Stimulated activated CD8-positive, alpha-beta memory T cell treated with anti-CD3 and anti-CD28 coated beads, Interleukin-4, amount 100 ng/mL, for 1 hour (primary cell): ENCODE measurements at places on chromosomes 7 and 10.

DNA sequence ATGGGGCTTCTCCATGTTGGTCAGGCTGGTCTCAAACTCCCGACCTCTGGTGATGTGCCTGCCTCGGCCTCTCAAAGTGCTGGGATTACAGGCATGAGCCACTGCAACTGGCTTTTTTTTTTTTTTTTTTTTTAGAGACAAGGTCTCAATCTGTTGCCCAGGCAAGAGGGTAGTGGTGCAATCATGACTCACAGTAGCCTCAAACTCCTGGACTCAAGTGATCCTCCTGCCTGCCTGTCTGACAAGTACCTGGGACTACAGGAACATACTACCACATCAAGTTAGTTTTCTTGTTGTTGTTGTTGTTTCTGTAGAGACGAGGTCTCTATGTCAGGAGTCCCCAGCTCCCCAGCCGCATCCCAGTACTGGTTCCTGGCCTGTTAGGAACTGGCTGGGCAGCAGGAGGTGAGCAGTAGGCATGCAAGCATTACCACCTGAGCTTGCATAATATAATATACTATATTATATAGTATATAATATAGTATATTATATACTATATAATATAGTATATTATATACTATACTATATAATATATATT lies 55.7 kb downstream of the TPK1 start:
- no peak for DNase-seq

GRCh38 chr10:70441161-70441894 lies at the start of gene NODAL:
Gene NODAL (minus strand): TSS chr10:70441681. CDS start chr10:70441667, 14 bp downstream.
- no peak for DNase-seq

GRCh38 chr10:124149189-124150042 lies 56.0 kb upstream of the CHST15 start:
- DNase-seq, result no peak

DNA sequence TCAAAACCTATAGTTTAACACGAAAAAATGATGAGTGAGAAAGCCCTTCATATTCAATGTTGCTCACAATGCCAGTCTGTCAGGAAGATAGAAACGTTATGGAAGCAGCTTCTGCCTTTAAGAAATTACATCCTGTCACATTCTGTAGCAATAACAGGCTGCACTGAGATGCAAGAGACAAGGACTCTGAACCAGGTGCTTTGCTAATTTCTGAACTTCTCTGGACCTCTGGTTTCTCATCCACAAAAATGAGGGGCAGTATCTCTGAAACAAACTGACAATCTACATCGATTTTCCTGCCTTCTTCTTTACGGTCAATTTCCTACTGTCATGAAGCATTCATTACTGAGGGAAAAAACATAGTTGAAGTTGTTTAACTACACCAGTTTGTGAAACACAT lies 234.0 kb downstream of the SNX13 start:
- DNase-seq, result no peak

DNA sequence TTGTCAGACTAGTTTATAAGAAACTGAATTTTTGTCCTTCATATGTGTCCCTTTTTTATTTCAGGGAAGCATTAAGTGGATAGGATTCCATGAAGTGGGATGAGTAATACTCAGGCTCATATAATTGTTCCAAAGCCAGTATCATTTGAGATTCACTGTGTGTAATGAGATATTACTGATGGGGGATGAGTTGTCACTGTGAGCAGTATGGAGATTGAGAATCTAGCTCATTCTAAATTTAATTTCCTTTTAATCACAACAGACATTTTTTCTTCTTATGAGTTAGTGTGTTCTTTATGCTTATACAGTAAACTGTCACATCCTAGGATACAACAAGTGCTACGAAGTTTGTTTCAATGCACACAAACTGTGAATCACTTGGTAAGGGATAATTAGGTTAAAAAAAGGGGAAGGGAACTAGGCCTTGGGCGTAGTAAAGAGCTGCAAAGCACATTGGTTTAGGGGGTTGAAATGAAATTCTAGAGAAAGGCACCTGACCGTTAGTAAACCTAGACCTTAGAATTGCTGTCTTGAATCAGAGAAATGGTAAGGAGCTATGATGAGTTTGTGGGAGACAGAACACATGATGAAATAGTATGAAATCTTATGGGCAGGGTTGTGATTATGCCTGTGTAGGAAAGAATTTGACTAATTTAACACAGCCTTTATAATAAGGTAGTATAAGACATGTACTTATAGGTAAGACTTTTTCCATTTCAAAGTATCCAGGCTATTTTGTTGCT lies 153.4 kb downstream of the MLLT10 start:
- no peak for DNase-seq

DNA sequence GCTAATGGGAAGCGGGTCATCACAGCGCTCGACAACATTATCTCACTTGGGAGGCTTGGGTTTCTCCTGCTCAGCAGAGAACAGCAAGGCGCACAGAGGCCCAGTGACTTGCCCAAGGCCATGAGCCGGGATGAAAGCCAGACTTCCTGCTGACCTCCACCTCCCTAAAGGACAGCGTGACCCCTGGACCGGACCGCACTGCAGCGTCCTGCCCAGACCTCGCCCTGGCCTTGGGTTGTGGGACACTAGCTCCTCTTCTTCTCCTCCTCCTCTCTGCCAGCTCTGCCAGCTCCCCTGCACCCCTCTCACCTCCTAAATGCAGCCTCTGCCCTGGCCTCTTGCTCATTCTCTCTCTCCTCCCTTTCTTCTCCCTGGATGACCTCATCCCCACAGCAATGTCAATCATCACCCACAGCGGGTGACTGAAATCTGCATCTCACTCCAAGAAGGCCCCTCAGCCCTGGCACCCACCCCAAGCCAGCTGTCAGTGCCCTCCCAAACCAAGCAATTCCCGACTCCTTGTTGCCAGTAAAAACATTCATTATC lies 19.4 kb downstream of the SPOCK2 start:
- DNase-seq, result no peak

DNA sequence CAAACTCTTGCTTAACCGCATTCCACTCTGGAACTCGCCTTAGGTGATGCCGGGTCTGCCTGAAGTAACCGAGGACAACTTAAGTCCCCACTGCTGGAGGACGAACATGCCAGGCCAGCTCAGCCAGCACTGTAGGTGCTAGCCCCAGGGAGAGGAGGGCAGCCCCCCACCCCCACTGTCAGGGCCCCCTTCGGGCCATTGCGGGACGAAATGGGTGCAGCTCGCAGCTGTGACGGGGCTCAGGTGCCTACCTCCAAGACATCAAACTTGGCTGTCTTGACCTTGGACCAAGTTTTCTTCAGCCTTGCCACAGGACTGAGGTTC lies 60.4 kb downstream of the CSGALNACT2 start:
- no peak for DNase-seq

GRCh38 chr10:115956225-115957011 lies 316.6 kb downstream of the GFRA1 start:
- no peak for DNase-seq

DNA sequence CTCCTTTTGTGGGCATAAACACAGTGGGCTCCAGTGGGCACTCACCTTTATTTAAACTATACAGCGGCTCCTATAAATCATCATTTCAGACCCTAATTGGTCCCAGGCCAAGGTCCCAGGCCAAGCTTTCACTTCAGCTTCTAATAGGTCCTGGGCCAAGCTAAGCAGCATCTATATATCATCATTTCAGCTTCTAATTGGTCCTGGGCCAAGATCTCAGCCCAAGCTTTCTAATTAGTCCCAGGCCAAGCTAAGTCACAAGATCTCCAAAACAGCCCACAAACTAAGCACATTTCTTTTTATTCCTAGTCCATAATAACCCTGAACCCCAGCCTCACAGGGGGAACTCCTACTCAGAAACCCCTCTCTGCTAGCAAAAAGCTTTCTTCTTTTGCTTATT lies 47.1 kb downstream of the ZNF680 start:
- no peak for DNase-seq

DNA sequence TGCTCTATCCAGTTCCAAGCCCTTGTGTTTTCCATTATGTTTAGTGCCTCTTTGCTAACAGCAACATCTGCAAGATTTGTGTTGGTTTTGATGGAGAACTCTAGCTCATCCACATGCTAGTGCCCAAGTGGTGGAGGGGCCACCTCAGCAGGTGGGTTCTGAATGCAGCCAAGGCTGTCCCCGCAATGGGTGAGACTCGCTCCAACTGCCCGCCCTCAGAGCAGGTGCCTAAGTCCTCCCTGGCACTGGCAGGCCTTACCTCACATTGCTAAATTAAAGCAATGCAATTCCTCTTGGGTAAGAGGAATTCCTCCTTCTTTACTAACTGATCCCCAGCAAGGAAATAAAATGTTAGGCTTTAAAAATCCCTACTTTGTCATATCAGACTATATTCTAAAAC lies 146.8 kb downstream of the ADCY1 start:
- no peak for DNase-seq

GRCh38 chr10:42782446-42783180 lies at the start of gene BMS1:
Gene BMS1 (plus strand): TSS chr10:42782795. CDS start chr10:42784395, 1,600 bp downstream.
- peak; percentile 63 for DNase-seq

DNA sequence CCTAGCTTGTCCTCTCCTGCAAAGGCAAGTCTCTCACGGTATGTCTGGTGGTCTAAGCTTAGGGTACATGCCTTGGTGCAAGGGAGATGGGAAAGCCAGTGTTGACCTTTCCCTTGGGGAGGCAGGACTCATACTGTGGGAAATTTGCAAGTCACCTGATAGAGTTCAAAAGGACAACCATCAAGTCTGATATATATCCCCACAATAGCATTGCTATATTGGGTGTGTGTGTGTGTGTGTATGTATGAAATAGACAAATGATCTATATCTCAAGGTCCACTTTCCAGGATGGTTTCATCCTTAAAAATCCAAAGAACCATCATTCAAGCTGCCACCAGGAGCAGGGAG lies 12.2 kb upstream of the FFAR4 start:
- no peak for DNase-seq

DNA sequence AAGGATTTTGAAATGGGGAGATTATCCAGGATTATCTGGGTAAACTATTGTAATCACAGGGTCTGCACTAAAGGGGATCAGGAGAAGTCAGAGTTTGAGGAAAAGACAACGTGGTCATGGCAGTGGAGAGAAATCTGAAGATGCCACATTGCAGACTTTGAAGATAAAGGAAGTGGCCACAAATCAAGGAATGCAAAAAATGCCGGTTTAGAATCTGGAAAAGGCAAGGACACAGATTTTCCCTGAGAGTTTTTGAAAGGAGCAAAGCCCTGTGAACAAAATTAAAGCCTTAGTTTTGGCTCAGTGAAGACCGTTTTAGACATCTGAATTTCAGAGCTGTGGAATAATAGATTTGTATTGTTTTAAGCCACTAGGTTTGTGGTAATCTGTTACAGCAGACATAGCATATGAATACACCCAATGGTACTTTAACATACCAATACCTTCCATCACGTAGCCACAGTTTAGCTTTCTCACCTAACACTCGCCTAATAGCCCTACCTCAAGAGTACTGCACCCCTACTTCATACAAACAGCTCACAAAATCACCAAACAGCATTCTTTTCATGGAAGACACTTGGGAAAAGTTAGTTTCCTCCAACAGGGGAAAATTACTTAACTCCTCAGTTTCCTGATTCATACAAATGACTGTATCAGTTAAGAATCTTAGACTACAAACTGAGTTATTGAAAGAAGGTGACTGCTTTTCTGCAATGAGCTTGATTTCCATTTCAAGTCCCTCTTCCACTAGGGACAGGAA lies 446.5 kb downstream of the INHBA start:
- no peak for DNase-seq

- no peak for DNase-seq
These were observed 77.6 kb downstream of the PFKFB3 start for GRCh38 chr10:6280291-6280690.

DNA sequence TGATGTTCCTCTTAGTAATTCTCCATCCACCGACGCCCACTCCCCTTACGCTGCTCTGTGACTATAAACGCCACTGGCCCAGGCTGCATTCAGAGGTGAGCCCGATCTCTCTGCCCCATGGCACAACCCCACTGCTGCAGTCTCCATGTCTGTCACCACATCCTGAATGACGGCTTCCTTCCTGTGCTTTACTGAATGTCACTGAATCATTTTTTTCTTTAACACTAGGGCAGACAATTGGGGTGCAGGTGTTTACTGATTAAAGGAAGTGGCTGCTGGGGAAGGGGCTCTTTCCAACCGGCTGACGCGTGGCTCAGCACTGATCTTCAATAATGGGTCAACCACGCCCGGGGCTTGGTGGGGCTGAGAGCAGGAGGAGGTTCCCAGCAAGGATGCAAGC lies 208.3 kb downstream of the USP6NL start:
- peak; percentile 16 for DNase-seq

DNA sequence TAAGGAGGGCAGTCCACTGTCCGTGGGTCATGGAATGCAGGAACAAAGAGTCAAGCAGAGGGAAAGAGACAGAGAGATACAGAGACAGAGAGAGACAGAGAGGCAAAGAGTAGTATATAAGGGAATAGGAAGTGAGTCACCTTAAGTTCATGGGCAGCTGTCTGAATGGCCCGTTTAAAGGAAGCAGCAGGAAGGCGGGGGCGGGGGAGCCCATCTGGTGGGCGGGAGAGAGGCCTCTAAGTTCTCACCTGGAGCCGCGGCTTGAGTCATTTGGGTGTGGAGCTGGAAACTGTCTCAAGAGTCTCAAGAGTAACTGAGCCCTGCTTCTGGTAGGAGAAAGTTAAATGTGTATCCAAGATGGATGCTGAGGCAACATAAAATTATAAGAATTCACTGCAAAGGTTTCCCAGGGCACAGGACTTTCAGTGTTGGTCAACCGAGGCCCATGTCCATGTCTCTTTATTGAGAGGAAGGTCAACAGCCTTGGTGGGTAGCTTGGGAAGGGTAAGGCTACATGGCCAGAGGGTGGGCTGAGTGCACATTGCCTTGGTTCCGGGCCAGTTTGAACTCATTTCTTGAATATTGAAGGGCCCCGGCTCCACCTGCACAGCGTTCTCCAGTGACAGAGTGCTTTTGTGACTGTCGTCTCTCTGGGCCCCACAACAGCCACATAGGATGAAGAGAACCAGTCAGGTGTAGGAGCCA lies 85.5 kb upstream of the CACUL1 start:
- DNase-seq, result no peak

GRCh38 chr7:155344270-155344617 lies 46.6 kb downstream of the INSIG1 start:
- DNase-seq, result no peak

DNA sequence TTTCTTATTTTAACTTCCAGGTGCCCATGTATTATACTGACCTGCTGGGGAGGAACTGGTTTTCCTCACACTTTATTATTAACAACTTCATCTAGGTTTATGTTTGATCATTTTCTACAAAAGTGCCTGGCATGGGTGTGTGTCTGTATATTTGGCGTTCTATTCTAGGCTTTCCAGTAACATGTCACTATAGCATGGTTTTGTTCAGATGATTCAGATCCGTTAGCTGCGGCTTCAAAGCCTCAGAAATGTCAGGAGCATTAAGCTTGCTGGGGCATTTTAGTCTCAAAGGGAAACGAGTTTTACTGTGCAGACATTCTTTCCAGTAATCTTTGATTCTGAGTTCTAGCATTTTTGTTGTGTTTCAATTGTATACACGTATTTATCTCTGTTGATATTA lies 2.3 kb downstream of the INPP5A start:
- DNase-seq, result no peak

DNA sequence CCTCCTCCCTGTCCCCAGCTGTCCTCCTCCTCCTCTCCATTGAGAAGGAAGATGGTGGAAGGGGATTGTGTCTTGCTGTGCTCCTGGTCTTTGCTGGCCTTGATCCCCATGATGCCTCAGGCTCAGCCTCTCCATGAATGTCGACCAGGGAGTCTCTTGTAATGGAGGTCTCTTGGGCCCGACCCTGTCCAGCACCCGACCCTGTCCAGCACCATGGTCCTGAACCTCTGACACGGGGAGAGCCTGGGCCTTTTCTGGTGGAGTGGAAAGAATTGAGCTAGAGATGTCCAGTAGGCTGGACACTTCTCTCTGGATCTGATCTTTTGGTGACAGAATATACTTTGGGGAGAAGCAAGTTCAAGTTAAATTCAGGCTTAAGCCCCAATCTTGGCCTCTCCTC lies 42.3 kb upstream of the HMX3 start:
- no peak for DNase-seq

GRCh38 chr7:36245684-36246299 lies 92.7 kb downstream of the EEPD1 start:
- no peak for DNase-seq
